ENCODE measurements at places on chromosomes 5 and 9. TPM values are rescaled to one million over a fixed set of nuclear protein-coding genes. Genes with fewer than 3 reads are reported as not detected.

The SCGB3A1 gene
- not detected for total RNA-seq

DNA sequence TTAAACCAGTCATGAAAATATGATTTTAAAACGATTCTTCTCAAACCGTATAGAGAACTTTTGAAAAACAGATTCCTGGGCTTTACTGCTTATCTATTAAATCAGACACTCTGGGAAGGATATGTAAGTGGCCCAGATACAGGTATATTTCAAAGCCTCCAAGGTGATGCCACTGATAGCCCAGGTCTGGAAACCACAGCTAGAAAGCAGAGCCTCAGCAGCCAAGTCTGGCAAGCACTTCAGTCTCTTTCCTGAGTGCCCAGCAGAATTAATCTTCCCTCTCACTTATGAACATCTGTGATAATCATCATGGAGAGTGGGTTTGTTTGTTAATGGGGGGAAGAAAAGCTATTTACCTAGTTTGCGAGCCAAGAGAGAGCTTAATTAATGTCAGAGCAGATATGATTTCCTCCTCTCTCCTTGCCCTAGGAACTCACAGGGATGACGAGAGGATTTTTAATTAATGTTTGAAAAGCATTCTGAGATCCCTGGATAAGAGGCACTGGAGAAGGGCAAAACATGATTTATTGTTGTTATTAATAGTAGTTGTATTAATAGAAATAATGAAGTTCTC is 368.4 kb downstream of the TLE1 start:
- no peak for DNase-seq
- no peaks in the 10 kb centered on the region for H3K4me1 ChIP-seq
- no peaks in the 10 kb centered on the region for H3K27me3 ChIP-seq

DNA sequence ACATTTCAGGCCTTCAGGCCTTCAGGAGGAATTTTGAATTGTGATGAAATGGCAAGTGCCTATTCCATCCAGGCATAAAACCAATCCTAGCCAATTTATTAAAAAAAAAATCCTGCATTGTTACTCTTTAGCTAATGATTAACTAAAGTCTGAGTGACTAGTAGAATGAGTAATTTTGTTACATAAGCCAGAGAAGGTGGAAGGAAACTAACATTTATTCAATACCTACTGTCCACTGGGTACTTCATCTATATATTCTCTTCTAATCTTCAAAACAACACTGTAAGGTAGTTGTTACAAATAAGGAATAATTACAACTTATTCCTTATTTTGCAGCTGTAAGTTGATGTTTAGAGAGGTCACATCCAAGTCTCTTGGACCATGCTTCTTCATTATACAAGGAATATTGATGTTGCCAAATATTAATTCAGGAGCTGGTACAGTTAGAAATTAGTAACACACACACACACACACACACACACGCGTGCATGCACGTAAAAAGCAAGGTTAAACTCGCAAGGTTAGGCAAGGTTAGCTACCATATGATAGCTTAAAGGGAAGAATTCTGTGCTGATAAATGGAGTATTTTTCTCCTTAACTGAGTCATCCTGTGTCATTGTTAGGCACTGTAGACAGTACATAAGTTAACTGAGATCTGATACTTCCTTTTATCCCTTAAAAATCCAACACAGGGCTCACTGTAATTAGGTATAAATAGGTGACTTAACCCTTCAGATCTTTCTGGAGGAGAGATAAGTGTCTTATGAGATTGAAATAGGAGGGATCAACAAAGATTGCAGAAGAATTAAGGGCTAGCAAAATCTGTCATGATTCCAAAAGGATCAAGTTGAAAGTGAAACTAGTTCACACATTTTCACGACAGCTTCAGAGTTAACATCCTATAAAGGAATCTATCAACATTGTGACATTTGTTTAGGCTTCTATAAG is 596.9 kb downstream of the PDE4D start:
- no peak for DNase-seq
- H3K27me3 ChIP-seq = no peaks in the 10 kb centered on the region
- H3K4me3 ChIP-seq = peak overlapping the region; percentile 71

DNA sequence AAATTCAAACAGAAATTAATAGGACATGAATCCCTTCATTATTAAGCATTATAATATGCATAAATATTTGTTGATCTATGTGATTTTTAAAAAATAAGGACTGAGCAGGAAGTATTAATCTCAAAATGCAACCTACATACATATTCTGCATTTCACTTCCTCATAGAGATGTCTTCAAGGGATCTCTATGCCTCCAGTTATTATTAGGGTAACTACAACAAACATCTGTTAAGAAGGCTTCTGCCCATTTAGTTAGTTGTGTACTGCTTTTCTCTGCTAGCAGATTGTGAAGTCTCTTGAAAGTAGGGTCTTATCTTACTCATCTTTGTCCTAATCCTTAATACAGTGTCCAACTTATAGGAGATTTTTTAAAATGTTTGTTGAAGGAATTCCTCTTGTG is 414.1 kb downstream of the ACTL7B start:
- no peaks in the 10 kb centered on the region for H3K36me3 ChIP-seq
- peaks cover 62% of the 10 kb centered on the region for H3K4me1 ChIP-seq
- no peak overlapping the region for H3K27ac ChIP-seq
- no peak overlapping the region for H3K4me3 ChIP-seq
- no peaks in the 10 kb centered on the region for H3K27me3 ChIP-seq
- no peak for DNase-seq

DNA sequence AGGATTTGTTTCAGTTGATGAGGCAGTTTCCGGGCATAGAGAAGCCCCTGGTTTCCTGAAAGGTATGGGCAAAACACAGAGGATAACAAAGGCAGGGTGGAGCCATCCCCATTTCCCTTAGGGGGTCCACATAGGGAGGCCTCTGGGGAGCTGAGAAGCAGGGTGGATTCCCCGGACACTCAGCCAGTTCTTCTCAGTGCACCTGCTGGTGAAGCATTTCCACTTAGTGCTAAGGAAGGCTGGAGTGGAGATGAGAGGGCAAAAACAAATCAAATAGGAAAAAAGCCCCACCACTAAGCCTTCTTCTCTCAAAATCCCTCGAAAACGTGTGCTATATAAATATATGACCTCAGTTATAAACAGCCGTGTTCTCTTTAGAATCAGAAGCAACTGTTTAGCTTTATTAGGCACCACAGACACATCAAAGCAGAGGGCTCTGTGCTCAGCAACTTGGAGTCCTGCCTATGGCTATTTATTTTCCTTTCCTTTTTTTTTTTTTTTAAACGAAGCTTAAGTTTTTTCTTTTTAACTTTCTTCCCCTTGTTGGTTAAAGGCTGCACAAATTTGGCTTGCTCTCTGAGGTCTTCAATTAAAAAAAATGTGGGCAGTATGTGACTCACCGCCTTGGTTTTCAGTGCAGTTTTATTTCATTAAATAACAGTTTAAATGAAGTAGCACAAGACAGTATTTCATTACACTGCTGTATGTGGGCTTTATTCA is 67.7 kb downstream of the PRDM6 start:
- no peaks in the 10 kb centered on the region for H3K27me3 ChIP-seq
- no peak overlapping the region for H3K27ac ChIP-seq
- peaks cover 2% of the 10 kb centered on the region for H3K36me3 ChIP-seq
- DNase-seq = no peak

Measured in chondrocyte (in vitro differentiated cells).